ENCODE measurements at places on chromosomes 4 and X. TPM values are rescaled to one million over a fixed set of nuclear protein-coding genes. Genes with fewer than 3 reads are reported as not detected.
A peak's percentile ranks its signal among the peaks of the same experiment; 100 is the strongest.

GRCh38 chr4:173538909-173539445 lies 8.9 kb upstream of the HAND2 start:
- DNase-seq = no peak

The HERC5 gene
- 5.2 TPM for polyA plus RNA-seq

The NPY5R gene
- 6.1 TPM for polyA plus RNA-seq

The RAI2 gene
- polyA plus RNA-seq = 12.0 TPM

- no peak for DNase-seq
Observed at GRCh38 chr4:110487873-110488272, 11.9 kb downstream of the ENPEP start.

GRCh38 chr4:71593311-71593710 lies 190.6 kb downstream of the GC start:
- no peak for DNase-seq

DNA sequence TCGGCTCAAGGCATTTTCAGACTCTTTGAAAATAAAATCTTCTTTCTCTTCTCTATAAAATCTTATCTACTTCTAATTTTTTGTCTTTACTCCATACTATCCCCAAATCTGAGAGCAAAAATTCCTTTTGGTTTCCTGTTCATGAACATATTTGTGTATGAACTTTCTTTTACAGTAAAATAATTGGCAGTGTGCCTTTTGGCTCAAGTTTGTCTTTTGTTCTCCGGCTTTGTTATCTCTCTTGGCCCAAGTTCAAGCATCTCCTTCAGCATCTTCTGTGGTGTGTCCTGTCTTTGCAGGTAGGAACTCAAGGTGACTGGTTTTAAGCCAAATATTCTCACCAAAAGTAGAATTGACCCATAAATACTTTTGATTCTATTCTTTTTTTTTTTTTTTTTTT lies 276.6 kb upstream of the FAT1 start:
- no peak for DNase-seq

The XAGE2 gene
- polyA plus RNA-seq = not detected

GRCh38 chrX:53125506-53125905 lies 31.6 kb downstream of the KANTR start:
- no peak for DNase-seq

DNA sequence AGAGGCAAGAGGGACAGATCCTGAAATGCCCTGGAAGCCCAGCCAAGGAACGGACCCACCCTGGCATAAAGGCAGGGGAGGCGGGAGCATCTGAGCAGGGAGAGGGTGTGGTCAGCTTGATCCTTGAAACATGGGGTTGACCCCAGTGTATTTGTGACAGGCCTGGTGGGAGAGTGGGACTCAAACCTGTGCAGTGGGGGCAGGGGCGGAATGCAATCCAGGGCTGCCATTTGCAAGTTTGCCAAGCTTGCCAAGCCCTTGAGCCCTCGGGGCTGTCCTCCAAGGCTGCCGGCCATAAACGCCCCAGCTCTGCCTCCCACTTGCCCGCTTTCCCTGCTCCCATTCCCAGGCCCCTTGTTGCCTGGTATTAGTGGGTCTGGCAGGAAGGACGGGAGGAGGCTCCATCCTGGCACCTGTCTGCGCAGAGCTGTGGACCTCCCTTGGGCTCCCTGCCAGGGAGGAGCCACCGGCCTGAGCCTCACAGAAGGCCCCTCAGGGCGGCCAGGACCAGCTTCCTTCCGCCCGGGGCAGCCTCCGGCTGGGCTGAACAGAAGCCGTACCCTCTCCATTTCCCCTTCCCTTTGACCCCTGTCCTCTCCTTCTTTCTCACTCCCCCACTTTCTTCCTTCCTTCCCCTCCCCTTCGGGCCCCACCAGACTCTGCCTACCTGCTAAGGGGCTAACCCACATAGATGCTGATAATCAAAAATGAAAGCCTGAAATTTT lies 661 bp downstream of the S100P start:
- no peak for DNase-seq

GRCh38 chr4:166386491-166387360 lies 513.7 kb downstream of the TLL1 start:
- DNase-seq = no peak

DNA sequence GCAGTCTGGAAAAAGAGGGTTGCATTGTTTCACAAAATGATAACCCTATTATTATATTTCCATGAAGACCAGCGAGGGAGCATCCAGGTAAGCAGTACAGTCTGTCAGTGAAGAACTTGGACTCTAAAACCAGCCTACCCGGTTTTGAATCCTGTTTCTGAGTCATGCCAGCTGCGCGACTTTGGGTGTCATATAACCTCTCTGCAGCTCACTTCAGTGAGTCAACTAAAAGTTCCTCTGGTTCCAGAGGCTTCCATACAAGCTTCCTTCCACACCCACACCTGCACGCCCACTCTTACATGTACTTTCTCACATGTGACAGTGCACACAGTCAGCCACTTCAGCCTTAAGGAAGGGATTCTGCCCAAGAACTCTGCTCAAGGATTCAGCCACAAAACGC lies 49.8 kb upstream of the PRPS2 start:
- DNase-seq = no peak

The FHDC1 gene
- 8.1 TPM for polyA plus RNA-seq

GRCh38 chr4:153318696-153319320 lies 25.7 kb upstream of the MND1 start:
- no peak for DNase-seq

- no peak for DNase-seq
Observed at GRCh38 chrX:39011454-39012221, 210.4 kb downstream of the MID1IP1 start.

The CT47A1 gene
- not detected for polyA plus RNA-seq

- no peak for DNase-seq
Observed at GRCh38 chrX:44239036-44239435, 104.4 kb downstream of the EFHC2 start.

GRCh38 chr4:38605753-38606586 lies 58.0 kb upstream of the KLF3 start:
- no peak for DNase-seq

The SH3TC1 gene
- 27.6 TPM for polyA plus RNA-seq

- DNase-seq = peak; percentile 57
Observed at GRCh38 chr4:76251441-76252270, at the start of gene FAM47E. Gene FAM47E, plus strand, starts transcription at chr4:76251721. Its CDS starts 26 bp downstream, at chr4:76251747.

- no peak for DNase-seq
Observed at GRCh38 chr4:88396681-88397080, 18.0 kb downstream of the HERC6 start.

DNA sequence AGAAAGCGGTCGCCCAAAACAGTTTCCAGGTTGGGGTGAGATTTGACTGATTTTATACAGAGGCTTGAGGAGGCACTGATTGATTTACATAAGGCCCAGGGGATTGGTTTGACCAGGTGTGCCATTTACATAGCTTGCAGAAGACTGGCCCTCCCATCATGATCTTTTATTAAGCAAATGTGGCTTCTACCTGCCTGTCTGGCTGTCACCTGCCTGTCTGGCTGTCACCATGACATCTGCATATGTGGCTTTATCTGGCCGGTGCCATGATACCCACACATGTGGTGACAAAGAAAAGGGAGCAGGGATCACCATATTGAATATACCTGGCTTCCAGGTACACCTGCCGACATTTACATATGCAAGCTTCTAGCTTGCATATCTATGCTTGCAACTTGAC lies 17.0 kb upstream of the CDS1 start:
- DNase-seq = no peak

GRCh38 chrX:133527415-133527814 lies 112.1 kb upstream of the GPC4 start:
- DNase-seq = no peak

GRCh38 chr4:5420266-5420665 lies 288.1 kb downstream of the EVC2 start:
- DNase-seq = no peak

DNA sequence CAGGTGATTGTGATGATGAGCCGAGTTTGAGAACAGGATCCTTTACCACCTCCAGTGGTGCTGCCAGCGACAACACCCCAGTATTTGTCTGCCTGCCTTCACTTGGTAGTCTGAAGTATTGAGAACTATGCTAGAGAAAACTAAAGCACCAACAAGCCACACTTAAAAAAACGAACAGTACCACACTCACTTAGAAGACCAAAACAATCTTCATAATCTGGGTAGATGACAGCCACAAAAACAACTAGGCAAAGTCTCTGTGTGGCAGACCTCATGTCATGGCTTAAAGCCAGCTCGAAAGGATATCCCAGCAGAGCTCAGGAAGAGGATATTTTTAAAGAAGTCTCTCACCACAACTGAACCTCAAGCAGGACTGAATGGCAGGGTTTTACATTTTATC lies 236.0 kb downstream of the GPC3 start:
- DNase-seq = no peak

GRCh38 chrX:81202456-81202819 lies 536 bp downstream of the SH3BGRL start:
- DNase-seq = no peak

The CNKSR2 gene
- 3.4 TPM for polyA plus RNA-seq

Data from left renal pelvis (tissue), 4 donors.